ENCODE measurements at places on chromosomes 5 and 9.

GRCh38 chr5:77024490-77024889, 5.7 kb upstream of the AGGF1 start:
- DNase-seq = no peak

- no peak for DNase-seq
Observed at GRCh38 chr5:92332039-92332438, 948.9 kb upstream of the ARRDC3 start.

DNA sequence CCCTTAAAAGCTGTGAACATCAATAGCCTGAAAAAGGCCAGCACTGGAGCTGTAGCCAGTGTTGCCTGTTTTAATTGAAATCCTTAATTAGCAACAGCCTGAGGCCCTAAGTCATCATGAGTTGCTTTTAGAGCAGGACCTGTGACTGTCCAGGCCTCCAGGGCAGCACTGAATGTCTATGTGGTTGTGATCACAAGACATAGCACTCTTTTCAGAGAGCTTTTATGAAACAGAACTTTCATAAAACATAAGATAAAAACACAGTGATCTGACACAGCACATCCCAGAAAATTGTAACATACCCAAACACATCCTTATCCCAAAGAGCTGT, 85.5 kb upstream of the MYO10 start:
- DNase-seq = no peak

DNA sequence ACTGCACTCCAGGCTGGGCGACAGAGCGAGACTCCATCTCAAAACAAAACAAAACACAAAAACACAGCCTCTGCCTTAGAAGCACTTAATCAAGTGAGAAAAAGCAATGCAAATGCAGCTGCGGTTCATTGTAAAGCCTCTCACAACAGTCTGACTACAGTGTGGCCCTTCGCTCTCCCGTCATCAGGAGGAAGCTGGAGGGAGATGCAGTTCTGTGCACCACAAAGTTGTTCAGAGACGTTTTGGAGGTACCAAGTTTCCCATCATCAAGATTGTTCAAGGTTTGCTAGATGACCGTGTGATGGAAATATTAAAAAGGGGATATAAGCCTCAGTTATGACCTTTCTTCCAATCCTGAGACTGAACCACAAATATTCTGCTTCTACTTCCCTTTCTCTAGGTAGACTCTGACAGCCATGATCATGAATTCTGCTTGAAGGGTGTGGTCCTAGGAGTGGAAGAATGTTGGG, 40.9 kb downstream of the SEC61B start:
- no peak for DNase-seq

DNA sequence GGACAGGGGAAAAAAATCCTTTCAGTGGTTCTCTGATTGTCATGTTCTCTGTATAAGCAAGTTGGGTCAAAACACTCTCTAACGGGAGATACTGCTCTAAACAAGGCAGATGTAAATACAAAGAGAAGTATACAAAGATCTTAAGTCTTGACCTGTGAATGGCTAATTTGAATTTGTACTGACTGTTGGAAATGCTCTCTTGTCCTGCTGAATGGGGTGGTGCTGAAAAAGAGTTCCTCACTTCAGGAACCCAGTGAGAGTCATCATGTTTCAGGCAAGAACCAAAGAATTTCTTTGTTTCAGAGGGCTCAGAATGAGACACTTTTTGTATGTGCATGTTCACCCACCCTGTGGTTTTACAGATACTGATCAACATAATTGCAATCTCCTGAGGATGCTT, 461.0 kb downstream of the NR2F1-AS1 start:
- no peak for DNase-seq

Measured in NCI-H1436 (cell line).